Activated CD8-positive, alpha-beta T cell treated with anti-CD3 and anti-CD28 coated beads, Interleukin-2, amount 10 ng/mL, durations not matched to agents 7 days and 5 days (primary cell): ENCODE measurements at places on chromosomes 2 and 18. TPM values are rescaled to one million over a fixed set of nuclear protein-coding genes. Genes with fewer than 3 reads are reported as not detected.

GRCh38 chr18:51621864-51622160 lies 424.3 kb upstream of the MEX3C start:
- DNase-seq, result no peak

UPP2 gene
- total RNA-seq, result not detected

DNA sequence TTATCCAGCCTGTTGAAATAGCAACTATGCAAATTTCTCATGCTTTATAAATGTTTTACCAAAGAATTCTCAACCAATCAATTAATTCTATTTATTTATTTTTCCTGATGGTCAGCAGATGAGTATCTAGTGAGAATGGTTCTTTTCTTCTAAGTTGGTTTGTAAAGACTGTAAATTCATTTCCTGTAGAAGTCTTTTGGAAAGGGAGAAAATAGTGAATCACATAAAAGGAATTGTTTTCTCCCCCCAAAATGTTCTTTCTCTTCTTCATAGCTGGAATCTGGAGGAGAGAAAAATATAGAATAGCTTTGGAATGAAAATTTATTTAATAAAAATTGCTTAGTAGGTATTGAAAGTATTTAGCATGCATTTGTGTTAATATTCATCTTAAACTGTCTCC lies 836.1 kb upstream of the ZEB2 start:
- no peak for DNase-seq

DNA sequence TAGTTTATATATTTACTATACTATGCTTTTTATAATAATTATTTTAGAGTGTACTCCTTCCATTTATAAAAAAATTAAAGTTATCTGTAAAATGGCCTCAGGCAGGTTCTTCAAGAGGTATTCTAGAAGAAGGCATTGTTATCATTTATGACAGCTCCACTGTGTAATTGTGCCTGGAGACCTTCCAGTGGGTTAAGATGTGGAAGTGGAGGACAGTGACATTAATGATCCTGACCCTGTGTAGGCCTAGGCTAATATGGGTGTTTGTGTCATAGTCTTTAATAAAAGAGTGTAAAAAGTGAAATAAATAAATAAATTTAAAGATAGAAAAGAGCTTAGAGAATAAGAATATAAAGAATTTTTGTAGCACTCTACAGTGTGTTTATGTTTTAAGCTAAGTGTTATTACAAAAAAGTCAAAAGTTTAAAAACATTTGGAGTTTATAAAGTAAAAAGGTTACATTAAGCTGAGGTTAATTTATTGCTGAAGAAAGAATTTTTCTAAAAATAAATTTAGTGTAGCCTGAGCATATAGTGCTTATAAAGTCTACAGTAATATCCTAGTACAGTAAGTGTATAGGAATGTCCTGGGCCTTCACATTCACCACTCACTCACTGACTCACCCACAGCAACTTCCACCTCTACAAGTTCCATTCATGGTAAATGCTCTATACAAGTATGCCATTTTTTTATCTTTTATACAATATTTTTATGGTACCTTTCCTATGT lies 190.0 kb upstream of the SESTD1 start:
- DNase-seq, result no peak

DNA sequence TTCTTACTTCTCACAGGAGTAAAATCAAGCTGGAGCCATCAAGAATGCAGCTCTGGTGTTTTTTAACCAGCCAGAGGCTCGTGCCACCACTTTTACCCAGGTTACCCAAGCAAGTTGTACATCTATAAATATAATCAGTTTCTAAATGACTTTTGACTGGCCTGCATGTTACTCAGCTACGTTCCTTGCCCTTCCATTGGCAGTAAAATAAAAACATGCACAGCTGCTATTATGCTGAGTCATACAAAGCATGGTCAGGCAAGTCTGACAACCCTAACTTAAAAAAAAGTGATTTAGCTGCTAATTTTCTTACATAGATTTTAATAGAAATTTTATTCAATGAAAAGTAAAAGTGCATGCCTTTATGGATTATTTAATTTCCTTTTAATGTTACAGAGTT lies 111.7 kb upstream of the CSRNP3 start:
- DNase-seq, result no peak

UGT1A8 gene
- total RNA-seq, result not detected
